GM12864 (cell line): ENCODE measurements at places on chromosomes 7 and 10.

- no peak for DNase-seq
These were observed 21.0 kb upstream of the LRRC17 start for GRCh38 chr7:102891693-102892261.

- no peak for DNase-seq
These were observed 35.9 kb upstream of the SFTPD start for GRCh38 chr10:79984851-79985250.

GRCh38 chr10:112793202-112793921 lies 156.7 kb upstream of the TCF7L2 start:
- DNase-seq: no peak

- DNase-seq: no peak
These were observed 855.8 kb downstream of the GATA3 start for GRCh38 chr10:8910314-8910713.

GRCh38 chr7:34759477-34760125 lies 101.6 kb downstream of the NPSR1 start:
- DNase-seq: peak; percentile 4

GRCh38 chr7:119228482-119228881 lies 1004.0 kb downstream of the ANKRD7 start:
- DNase-seq: no peak

DNA sequence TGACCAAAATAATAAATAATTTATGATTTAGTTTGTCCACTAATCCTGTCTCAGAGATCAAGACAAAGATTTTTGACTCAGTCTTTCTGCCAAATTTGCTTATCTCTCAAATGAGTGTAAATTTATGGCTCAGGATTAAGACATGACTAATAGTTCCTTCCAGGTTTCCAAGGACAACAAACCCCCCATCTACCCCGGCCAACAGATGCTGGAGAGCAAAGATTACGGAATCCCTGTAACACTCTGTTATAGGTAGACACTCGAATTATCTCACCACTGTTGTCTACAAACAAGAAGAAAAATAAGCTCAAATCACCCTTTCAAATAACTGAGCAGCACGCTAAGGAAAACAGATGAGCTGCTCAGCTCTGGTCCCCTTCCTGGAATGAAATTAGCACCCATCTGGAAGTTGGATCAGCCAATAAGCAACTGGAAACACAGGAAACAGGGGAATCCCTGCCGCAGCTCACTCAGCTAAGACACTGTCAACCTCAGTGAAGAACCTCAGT lies 56.8 kb upstream of the SVIL start:
- DNase-seq: no peak

GRCh38 chr7:2644562-2645273 lies 12.9 kb downstream of the TTYH3 start:
- no peak for DNase-seq

GRCh38 chr10:1123198-1123597 lies 67.0 kb downstream of the WDR37 start:
- no peak for DNase-seq
